ENCODE measurements at places on chromosomes 7 and 10.

GRCh38 chr10:76428551-76429367, 997.3 kb downstream of the LRMDA start:
- DNase-seq: no peak

- DNase-seq: no peak
Measured at GRCh38 chr10:63462442-63462841, 3.3 kb downstream of the JMJD1C start.

DNA sequence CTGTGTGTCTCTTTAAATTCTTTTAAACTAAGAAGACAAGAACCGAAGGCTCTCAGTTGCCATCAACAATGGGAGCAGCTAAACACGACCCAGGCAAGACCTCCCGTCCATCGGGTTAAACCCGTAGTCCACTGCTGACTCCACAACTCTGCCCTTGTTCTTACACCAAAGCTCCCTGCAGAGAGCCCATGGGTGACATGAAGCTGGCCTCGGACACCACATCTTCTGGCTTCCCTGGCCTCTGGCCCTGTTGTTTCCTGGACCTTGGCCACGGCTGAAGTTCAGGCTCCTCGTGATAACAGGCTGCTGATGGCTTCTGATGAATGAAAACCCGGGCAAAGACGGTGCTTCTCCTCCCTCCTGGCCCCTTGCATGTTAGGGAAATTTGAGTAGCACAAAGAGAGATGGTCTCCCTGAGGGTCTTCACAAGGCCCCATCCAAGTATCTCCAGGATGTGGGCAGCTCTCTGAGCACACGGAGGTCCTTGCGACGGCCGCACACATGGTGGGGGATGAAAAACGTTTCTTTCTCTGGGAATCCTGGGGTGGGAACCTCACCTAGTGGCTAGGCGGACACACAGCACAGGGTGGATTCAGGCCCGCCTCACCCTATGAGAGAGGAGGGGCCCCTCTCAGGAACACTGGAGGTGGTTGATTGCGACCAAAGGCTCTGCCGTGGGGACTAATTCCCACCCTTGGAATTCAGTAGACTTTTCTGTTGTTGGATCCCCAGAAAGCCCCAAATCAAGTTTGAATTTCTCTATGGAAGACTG, 271.1 kb downstream of the ADARB2 start:
- no peak for DNase-seq

DNA sequence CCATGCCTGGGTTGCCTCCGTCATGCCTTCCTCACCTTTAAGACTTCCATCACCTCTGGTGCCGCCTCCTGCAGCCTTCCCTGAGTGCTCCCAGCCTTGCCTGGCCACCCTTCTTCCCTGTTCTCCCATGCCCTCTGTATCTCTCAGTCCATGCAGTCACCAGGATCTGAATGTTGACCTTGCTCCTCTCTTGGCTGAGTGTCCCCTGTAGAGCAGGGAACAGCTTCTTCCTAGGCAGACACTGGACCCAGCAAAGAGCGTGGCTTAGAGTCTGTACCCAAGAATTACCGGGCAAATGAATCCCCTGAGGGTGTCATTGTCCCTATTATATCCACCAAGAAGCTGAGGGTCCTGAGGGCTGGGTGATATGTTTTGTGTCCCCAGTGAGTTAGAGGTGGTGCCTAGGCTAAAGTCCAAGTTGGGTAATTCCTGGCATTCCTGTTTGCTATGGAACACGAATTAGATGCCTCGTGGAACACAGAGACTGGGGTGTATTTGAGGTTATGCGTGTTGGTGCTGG, 505.6 kb downstream of the RPS24 start:
- DNase-seq: no peak

DNA sequence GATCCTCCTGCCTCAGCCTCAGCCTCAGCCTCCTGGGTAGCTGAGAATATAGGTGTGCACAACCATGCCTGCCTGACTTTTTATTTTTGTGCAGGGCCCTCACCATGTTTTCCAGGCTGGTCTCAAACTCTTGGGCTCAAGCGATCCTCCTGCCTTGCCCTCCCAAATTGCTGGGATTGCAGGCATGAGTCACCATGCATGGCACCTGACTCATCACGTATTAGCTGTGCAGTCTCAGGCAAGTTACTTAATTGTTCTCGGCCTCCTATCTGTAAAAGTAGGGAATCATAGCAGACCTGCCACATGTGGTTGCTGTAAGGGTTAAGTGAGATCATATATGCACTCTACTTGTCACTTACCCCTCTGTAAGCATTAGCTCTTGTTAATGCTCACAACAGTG, 117.2 kb downstream of the ANLN start:
- DNase-seq: no peak

DNA sequence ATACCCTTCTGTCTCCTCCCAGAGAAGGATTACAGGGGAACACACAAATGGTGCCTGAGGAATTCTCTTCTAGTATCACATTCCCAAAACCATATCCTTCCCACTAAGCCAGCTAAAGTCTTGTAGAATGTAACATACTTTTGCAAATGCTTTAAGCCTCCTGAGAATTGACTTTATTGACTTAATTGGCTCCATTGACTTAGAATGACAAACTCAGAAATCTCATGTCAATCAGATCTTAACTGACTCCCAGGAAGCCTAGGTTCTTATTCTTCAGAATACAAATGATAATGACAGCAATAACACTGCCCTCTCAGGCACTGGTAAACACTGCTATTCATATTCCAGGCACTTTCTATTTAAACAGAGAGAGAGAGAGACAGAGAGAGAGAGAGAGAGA, 356.9 kb upstream of the PRKCQ start:
- DNase-seq: no peak

- DNase-seq: no peak
Measured at GRCh38 chr10:50600286-50600685, 23.5 kb downstream of the SGMS1 start.

DNA sequence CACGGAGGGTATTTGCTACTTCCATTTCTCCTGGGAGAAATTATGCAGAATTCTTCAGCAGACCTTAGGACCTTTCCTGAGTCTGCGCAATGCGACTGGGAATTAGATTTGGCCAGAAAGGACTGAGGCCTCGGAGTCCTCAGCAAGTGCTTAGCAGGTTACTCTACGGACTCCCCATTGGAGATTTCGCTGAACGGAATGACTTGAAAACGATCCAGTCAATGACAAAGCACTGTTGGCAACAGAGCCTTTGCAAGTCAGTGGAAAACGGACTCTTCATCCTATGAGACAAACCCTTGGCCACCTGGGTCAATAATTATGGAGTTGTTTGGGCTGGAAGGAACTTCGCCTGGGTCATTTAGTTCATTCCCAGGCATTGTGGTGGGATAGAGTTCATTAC, 107.4 kb downstream of the FAM204A start:
- DNase-seq: no peak

GRCh38 chr7:27145914-27146412, 1.6 kb downstream of the HOXA6 start:
- DNase-seq: no peak

- no peak for DNase-seq
Measured at GRCh38 chr10:73650537-73651331, 5.1 kb downstream of the SYNPO2L start.

Measured in spinal cord (tissue), 10 donors.